Hippocampal formation (tissue), 2 donors: ENCODE measurements at places on chromosomes 2 and 18.

DNA sequence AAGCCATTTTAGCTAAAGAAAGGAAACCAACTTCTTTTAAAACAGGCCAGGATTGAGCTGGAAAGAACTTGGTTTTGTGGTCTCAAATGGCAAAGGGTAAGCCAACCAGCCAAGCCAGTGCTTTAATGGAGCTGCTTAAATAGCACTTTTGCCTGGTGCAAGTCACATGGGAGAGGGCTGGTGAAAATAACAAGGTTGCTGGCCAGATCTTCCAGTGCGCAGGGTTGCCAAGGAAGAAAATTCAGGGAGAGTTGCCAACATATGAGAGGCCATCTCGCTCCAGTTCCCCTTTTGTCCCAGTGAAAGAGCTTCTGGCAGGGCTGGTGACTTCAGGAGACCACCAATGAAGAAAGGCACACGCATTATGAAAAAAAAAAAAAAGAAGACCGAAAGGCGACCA, 57.3 kb downstream of the IRS1 start:
- DNase-seq: peak; percentile 39

- no peak for DNase-seq
These were observed 121.5 kb downstream of the GBX2 start for GRCh38 chr2:236046715-236047114.

GRCh38 chr18:31329787-31330438, 12.0 kb downstream of the DSG1 start:
- no peak for DNase-seq

DNA sequence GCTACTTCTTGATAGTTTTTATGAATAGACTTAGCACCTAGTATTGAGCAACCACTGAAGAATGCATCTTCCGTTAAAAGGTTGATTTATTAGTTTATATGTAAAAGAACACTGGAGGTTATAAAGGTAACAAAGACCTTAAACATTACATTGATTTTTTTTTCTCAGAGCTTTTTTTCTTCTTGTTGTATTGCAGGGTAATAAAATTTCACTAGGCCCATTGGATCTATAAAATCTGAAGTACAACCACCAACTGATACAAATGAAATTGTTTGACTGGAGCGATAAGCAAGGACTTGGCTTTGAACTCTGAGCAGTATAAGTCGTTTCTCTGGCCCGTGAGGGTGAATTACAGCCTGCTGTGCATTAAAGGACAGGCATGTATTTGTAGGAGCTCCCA, 344.0 kb downstream of the LRRTM1 start:
- no peak for DNase-seq

DNA sequence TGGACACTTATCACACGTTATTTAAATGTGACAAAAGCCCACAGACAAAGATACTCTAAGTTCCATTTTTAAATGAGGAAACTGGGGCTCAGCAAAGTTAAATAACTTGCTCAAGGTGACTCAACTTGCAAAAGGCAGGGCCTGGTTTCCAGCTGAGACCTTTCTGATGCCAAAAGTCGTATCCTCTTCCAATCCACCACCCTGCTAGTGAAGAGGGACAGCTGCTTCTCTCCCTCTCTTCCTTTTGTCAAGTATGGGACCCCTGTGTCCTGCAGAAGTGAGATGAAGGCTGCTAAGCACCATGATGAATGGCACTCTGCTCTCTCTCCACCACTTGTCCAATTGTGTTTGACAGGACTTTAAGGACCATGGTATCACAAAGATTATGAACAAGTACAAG, 140.9 kb downstream of the DYM start:
- no peak for DNase-seq

DNA sequence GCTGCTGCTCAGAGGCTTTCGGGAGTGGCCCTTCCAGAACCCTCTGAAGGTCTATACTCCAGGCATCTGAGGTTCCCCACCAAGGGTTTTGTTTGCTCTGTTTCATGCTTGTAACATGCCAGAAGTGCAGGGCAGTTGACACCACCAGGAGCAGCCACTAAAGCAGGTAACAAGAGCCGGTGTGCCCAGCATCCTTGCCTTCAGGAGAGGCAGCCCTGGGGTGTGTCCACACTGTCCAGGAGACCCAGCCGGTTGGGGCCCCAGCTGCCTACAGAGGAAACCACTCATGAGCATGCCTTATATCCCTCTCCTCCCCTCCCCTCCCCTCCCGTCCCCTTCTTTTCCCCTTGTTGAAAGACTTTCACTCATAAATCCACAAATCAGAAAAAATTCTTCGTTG, 93.1 kb downstream of the CD8B2 start:
- DNase-seq: no peak

DNA sequence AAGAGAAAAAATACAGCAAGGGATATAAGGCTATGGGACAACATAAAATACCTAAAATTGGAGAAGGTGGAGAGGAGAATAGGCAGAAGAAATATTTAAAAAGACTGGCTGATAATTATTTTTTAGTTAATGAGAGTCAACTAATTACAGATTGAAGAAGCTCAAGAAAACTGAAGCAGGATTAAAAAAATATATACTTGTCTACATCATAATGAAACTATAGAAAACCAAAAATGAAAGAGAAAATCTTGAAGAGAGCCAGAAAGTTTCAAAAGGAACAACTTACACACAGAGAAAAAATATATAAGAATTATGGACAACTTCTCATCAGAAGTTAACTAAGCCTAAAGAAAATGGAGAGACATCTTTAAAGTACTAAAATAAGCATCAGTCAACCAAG, 62.9 kb upstream of the APCDD1 start:
- no peak for DNase-seq

DNA sequence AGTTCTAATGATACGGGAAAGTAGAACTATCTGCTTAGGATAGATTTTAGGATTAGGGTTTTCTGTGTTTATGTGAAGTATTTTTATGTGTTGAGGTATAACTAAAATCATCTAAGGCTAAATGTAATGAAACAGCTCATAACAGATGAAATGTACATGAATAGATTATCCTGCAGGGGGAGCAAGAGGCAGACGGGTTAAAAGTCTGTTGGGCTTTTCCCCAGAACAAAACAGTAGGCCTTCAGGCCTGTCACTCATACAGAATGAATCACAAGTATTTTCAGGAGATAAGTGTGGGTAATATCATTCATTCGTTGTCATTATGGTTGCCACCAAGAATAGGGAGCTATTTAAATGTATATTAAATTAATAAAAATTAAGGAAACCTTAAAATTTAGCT, 107.9 kb upstream of the IL1R2 start:
- no peak for DNase-seq

- no peak for DNase-seq
These were observed 4.9 kb upstream of the TAF1B start for GRCh38 chr2:9838391-9838790.

DNA sequence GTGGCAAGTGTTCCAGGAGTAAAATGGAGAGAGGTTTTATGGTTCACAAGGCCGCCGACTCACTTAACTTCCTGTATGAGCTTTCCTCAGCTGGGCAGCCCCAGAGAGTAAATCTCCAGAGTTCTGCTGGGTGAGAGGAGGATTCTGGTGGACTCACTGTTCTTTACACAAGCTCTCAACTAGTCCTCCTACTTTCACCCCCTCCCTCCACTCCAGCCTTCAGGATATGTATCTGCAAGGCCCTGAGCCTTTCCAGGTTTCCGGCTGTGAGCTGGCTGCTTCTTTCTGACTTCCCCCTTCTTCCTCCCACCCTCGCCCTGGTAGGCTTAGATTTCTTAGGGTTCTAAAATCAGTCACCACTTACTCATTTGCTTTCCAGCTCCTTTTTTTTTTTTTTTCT, 34.0 kb downstream of the EML6 start:
- no peak for DNase-seq

GRCh38 chr2:101339266-101339880, 30.9 kb upstream of the RNF149 start:
- DNase-seq: no peak

DNA sequence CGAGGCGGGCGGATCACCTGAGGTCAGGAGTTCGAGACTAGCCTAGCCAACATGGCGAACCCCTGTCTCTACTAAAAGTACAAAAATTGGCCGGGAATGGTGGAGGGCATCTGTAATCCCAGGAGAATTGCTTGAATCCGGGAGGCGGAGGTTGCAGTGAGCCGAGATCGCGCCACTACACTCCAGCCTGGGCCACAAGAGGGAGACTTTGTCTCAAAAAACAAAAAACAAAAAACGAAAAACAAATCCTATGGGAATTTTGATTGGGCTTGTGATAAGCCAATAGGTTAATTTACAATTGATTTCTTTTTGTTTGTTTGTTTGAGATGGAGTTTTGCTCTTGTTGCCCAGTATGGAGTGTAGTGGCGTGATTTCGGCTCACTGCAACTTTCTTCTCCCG, 24.2 kb upstream of the TOGARAM2 start:
- no peak for DNase-seq

DNA sequence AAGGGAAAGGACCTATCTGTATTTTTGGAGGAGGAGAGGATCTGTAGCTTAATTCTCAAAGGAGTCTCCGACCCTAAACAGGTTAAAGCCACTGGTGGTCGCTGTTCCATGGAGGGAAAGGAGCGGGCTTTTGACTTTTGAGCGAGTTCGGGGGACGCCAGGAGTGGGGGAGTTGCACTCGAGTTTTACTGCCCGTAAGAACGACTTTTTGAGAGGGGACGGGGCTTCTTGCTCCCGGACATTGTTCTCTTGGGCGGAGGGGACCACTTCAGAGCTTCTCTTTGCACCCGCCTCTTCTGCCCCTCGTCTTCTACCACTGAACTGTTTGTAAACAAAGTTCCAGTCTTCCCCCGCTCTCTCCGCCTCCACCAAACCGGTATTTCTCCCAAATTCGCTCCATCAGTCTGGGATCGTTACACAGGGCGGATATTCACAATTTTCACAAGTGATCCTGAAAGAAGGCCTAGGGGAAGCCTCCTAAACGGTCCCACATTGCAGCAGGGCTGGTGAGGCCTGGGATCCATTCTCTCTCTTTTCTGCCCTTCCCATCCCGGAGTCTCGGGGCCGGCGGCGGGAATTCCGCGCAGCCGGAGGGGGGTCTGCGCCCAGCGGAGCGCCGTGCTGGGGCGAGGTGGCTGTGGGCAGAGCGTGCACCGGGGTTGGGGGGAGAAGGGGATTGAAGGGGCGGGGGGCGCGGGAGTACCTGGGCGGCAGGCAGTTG, 6.6 kb downstream of the DLX2 start:
- no peak for DNase-seq

DNA sequence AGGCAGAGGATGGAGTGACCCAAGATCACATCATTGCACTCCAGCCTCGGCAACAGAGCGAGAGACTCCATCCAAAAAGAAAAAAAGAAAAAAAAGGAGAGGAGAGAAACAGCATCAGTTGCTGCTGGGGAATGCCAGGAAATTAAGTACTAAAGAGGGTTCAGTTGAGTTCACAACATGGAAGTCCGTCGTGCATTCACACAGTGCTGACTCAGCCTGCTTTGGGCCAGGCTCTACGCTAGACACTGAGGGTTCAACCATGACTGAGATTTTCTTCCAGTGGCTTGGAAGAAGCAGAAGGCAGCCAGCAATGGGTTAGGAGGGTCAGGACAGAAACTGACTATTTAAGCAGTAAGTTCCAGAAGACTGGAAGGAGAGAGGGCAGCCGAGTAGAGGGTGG, 108.8 kb downstream of the FMNL2 start:
- DNase-seq: no peak

DNA sequence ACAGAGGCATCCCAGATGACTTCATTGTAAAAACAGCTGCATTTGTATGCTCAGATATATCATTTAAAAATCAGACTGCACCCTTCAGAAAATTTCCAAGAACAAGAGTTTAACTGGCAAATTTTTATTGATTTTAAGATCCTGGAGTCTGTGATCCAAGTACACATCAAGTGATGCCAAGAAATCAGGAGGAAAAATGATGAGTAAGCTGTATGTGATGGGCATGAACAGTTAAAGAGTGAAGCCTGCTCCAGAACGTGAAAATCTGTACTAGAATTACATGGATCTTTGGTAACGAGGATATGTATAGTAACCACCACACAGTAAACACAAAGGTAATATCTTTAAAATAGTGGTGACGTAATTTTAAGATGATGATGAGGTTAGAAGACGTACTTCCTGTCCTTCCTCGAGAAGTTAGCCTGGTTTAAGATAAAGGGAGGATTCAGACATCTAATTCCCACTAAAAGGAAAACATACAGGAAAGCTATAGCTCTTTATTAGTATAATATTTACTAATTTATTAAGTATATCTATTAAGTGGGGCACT, 1374.3 kb upstream of the DDX18 start:
- no peak for DNase-seq

- DNase-seq: no peak
These were observed 12.1 kb downstream of the UPP2 start for GRCh38 chr2:158113741-158114295.
